ENCODE measurements at places on chromosomes 6 and 20. TPM values are rescaled to one million over a fixed set of nuclear protein-coding genes. Genes with fewer than 3 reads are reported as not detected.

DNA sequence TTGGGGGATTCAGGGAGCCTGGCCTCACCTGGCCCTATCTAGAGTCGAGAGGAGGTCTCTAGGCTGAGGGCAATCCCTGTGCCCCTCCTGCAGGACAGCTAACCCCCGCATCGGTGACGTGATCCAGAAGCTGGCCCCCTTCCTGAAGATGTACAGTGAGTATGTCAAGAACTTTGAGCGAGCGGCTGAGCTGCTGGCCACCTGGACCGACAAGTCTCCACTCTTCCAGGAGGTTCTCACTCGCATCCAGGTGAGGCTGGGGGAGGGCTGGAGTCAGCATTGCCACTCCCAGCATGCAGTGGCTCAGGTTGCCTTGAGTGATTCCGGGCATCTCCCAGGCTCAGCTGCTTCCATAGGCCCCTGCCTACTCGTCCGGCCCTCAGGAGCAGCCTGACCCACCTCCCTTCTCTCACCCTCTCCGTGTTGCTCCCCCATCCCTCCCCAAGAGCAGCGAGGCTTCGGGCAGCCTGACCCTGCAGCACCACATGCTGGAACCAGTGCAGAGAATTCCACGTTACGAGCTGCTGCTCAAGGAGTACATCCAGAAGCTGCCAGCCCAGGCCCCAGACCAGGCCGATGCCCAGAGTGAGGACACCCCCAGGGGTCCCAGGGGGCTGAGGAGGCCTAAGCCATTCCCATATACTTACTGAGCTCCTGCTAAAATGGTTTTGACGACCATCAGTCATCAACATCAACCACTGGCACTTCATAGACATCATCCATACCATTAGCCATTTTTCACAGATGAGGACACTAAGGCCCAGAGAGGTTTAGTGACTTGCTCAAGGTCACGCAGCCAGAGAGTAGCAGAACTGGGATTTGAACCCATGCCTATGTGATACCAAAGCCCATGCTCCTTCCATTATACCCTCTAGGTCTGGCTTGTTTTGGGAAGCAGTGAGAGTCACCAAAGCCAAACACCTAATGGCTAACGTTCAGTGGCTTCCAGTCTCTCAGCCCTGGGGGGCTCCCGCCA is 8.3 kb downstream of the FGD2 start:
- no peak for DNase-seq

GRCh38 chr6:77987035-77987384 is 334.2 kb downstream of the MEI4 start:
- DNase-seq = no peak

DNA sequence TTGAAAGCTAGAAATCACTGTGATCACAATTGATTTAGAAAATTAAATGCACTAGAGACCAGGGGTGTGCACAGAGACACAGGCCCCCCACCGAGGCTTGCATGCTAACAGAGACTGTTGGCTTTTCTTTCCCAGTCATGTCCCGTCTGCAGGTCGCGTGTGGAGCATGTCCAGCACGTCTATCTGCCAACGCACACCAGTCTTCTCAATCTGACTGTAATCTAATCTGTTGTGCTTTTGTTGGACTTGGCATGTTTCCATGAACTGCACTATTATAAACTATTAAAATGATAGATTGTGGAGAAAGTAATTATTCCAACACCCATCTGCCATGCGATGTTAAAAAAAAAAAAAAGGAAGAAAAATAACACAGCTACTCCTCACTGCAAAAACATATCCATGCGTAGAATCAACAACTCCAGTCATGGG is 17.7 kb downstream of the MYLIP start:
- no peak for DNase-seq

DNA sequence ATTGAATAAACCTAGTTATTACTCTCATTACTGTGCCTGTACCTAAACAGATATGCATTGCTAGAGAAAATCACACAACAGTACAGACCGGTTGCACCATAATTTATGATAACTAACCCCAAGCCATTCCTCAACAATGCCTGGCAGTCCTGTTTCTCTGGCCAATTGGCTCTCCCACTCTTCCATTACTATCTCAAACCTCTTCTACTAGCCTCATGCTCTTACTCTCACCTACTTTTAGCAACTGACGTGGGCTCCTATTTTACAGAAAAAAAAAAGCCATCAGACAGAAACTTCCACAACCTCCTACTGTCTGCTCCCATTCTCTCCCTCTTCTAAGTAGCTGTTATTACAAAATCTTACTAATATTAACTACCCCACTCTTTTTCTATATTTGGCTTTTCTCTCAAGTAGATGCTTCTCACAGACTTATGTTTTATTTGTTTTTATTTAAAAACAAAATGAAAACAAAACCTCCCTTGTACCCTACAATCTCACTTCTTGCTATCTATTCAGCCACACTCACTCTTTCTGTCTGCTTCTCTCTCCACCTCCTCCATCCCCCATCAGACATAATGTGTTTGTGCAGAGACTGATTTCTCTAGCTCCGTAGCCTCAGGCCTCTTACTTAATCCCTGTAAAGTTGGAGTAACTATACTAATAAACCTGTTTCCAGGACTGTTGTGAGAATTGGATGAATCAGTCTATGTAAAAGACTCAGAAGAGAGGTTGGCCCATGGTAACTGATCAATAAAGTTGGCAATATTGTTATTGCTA is 9.1 kb downstream of the GOPC start:
- no peak for DNase-seq

DNA sequence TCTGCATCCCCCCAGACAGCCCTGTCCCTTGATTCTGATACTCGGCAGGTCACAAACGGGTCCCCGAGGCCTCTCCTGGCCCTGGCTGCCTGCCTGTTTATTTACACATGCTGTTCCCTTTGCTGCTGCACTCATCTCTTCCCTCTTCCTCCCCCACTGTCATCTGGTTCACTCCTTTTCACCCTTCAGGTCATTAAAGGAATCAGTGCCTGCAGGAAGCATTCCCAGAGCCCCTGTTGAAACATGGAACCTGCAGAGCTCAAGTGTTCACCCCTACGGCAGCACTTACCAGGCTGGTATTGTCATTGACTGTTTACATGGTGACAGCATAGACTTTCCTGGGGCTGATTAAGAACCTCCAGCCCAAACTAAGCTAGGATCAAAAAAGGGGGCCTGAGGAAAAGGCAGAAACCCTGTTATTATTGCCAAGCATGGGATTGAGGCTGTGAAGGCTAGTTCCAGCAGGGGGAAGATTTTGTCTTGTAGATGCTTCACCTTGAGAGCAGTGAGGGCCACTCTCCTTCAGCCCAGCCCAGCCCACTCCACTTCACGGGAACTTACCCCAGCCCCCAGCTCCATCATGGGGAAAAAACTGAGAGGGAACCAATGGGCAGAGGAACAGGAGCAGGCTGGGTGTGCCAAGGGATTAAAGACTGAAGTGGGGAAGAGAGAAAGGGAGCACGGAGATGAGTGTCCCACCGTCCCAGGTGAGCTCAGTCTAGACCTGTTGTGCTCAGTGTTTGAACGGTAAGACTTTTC is 73.2 kb downstream of the JPH2 start:
- no peak for DNase-seq

DNA sequence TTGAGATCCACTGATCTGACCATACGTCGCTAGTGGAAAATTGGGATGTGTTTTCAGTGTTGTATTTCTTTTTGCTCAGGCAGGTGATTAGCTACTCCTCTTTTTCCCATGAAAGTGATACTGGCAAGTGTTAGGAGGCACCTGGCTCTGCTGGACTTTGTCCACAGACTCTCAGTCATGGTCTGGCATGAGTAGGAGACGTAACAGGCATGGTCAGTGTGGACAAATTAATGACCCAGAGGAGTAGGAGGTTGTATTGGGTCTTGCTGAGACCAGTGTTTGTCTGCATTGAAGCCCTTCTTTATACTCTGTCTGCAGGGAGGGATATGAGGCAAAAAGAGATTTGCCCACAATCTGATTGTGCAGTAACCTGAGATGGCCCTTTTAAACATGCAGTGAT is 178.7 kb downstream of the DTNBP1 start:
- no peak for DNase-seq

SYCP2 gene
- total RNA-seq = 0.92 TPM

EEF1A2 gene
- 3.1 TPM for total RNA-seq

ADGB gene
- total RNA-seq = not detected

THBS2 gene
- total RNA-seq = 4.3 TPM

GJE1 gene
- not detected for total RNA-seq

TSPYL1 gene
- total RNA-seq = 55.5 TPM

Measured in esophagus squamous epithelium (tissue), 5 donors.